Upper lobe of right lung (tissue), 1 donor: ENCODE measurements at places on chromosomes 12 and 14.

- DNase-seq, result no peak
Observed at GRCh38 chr12:88520436-88520820, 59.8 kb downstream of the KITLG start.

- DNase-seq, result no peak
Observed at GRCh38 chr12:75690296-75690955, 179.0 kb upstream of the KRR1 start.

DNA sequence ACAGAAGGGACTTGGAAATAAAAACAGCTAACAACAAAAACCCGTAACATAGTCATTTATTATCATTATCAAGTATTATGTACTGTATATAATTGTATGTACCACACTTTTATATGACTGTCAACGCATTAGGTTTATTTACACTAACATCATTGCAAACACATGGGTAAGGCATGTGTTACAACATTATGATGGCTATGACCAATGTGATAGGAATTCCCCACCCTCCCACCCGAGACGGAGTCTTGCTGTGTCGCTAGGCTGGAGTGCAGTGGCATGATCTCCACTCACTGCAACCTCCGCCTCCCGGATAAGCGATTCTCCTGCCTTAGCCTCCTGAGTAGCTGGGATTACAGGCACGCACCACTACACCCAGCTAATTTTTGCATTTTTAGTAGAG lies 82.6 kb downstream of the ERC1 start:
- DNase-seq, result no peak

GRCh38 chr14:44712024-44712815 lies 205.1 kb upstream of the FSCB start:
- DNase-seq, result no peak

- DNase-seq, result no peak
Observed at GRCh38 chr12:89815225-89815624, 106.6 kb upstream of the ATP2B1 start.

- DNase-seq, result no peak
Observed at GRCh38 chr12:88388566-88389540, 191.4 kb downstream of the KITLG start.

DNA sequence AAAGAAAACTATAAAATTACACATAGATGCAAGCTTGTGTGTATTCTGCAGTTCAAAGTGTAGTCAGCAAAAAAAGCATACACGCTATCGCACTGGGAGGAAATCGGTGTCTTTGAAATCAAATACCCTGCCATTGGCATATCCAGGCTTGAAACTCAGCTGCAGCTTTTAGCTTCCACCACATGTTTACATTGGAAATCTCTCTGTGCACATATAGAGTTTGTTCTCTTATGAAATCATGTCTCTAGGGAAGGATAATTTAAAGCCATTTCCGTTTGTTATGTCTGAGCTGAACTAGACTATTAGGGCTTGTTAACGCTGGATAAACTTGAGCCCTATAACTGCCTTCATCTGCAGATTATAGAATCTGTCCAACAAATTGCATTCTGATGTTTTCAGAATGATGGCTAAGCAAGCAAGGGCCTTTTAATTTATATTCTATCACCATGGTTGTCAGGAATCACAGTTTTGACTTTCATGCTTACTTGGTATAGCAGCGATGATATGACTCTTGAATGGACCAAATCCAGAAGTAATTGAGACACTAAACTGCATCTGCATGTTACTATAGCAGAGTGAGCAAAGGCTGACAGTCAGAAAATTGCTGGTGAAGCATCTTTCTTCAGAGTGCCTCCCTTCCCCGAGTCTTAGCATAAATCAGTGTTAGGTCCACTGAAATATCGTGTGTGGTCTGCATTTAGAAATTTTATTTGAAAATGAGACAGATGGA lies 442.8 kb downstream of the ZFP36L1 start:
- DNase-seq, result no peak

DNA sequence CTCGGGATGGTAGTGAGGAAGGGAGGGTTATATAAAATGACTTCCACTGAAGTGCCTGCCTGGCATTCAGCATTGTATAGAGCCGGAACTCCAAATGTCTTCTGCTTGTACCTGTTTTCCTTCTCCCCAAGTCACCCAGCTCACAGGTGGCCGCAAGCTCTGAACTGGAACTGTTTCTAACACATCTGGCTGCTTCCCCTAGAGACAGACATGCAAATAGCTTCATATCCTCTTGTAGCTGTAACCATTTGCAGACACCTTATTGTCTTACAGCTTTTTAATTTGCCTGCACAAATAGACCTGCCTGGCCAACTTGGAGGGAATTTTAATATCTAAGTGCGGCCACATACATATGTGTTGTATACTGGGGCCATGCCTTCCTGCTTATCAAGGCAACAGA lies 126.0 kb downstream of the CHST11 start:
- no peak for DNase-seq
